Left renal pelvis (tissue), 4 donors: ENCODE measurements at places on chromosomes 2 and 18. TPM values are rescaled to one million over a fixed set of nuclear protein-coding genes. Genes with fewer than 3 reads are reported as not detected.

Gene FOXI3
- 0.20 TPM for polyA plus RNA-seq

Gene CYP1B1
- polyA plus RNA-seq: 666 TPM

Gene C2orf78
- not detected for polyA plus RNA-seq

Gene MC2R
- polyA plus RNA-seq: not detected

Gene MC5R
- 0.47 TPM for polyA plus RNA-seq

DNA sequence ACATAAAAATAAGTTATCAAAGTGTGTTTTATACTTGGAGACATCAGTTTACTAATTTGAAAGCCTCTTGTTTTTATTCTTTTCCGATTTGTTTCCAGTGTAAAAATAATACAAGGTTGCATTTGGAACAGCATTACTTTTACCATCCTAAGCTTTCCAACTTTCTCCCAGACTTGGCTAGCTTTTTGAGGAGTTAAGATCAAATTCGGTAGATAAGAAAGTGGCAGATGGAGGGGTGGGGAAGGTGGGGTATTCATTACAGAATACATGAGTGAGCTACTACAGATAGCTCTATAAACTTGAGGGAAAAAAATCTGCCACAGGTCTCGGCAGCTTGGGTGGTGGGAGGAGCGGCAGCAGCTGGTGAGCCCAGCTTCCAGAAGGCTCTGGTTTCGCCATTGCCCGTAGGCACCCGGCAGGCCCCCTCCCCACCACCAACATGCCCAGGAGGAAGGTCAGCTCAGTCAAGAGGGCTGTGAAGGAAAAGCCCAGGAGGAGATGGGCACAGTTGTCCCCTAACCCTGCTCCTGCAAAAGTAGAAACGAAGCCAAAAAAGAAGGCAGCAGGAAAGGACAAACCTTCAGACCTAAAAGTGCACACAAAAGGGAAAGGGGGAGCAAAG, 18.6 kb upstream of the RMC1 start:
- DNase-seq: no peak

DNA sequence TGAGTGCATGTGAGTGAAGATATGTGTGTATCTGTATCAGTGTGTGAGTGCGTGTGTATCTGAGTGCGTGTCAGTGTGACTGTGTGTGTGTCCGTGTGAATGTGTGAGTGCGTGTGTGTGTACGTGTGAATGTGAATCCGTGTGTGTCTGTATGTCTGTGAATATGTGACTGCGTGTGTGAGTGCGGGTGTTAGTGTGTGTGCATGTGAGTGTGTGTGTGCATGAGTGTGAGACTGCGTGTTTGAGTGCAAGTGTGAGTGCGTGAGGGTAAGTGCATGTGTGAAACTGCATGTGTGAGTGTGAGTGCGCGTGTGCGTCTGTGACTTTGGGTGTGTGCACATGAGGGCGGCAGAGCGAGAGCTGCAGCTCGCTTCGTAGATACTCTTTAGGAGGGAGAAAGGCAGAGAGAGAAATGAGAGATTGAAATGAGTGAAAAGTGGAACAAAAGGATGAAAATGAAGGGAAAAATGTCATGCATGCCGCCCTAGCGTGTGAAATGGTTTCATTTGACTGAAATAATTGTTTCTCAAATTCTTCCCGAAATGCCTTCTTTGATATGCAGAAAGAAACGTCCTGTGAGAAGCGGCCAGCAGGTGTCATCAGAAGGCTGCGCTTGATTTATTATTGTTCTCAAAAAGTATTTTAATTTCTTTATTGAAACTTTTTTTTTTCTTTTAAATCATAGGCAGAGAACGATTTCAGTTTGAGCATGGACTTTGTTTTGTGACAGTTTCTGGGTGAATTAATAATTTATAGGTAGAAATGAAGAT, 25.6 kb downstream of the ZNF407 start:
- DNase-seq: no peak

GRCh38 chr2:112583497-112584133, 794 bp upstream of the CHCHD5 start:
- no peak for DNase-seq

GRCh38 chr2:141611981-141612380, 518.8 kb downstream of the LRP1B start:
- DNase-seq: no peak

DNA sequence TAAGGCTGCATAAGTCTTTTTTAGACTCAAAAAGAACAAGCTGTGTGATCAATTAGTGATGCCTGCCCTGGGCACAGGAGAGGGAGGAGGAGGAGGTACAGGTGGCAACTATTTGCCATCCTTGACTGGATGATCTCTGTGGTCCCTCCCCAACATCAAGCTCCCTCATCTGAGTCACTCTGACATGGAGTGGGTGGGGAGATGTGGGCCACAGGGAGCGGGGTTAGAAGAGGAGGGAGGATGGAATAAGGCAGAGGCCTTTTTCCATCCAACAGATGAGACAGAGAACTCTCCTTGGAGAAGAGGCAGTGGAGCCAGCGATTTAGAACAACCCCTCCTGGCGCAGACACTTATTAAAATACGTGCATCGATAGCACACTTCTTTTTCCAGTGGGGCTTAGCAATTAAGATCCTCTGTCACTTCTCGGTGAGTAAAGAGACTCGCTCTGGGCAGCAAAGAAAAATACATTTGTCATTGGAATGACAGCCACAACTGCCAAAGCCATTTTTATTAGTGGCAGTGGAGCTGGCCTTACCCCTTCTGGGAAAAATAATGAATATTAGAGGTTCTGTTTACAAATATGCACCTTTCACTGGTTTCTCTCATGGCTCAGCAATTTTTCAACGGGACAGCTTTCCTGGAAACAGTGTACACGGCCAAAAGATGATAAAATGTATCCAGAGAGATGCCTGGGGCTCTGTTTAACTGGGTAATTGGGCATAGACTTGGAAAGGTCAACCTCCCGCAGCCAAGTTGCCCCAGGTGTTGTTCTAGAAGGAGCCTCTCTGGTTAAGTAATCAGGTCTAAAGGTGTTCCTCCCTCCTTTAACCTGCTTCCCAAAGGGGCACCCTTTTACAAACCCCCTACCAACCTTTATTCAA, 238.4 kb upstream of the CXCR4 start:
- no peak for DNase-seq

GRCh38 chr2:20934236-20934635, 109.6 kb downstream of the APOB start:
- no peak for DNase-seq

DNA sequence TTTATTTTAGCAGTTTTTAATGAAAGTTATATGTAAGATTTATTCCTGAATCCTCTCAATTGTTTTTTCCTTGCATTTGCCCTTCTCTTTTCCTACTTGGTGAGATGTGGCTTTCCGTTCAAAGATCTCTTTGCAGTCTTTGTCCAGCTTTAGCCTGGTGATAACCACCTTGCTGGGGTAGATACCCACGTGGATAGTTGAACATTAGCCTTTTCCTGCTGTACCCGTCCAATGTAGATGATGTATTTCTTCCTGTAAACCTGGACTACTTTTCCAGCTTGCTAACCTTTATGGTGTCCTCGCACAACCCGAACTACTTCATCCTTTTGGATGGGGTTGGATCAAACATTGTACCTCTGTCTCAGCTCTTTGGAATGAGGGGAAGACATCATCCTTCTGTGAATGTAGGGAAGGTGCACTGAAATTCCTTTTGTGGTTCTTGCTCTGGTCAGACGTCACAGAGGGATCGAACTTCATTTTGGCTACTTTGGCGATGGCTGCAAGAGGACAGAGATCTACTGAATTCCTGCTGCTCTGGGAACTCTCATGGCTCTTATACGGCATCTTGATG, 293.2 kb upstream of the EPAS1 start:
- no peak for DNase-seq

DNA sequence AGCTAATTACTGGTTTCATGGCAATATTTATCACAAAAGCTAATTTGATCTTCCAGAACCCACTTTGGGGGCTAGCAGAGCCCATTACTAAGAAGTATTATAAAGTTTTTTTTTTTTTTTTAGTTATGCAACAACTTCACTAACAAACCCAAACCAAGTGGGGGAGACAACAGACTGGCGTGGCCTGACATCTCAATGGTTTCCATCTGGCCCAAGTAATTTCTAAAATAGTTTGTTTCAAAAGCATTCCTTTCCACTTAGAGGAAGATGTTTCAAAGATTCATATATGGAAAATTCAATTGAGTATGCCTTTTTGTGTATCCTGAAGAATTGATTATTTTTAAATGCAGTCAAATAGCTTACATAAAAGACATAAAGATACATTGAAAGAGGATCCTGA, 367.1 kb downstream of the HRH4 start:
- no peak for DNase-seq

DNA sequence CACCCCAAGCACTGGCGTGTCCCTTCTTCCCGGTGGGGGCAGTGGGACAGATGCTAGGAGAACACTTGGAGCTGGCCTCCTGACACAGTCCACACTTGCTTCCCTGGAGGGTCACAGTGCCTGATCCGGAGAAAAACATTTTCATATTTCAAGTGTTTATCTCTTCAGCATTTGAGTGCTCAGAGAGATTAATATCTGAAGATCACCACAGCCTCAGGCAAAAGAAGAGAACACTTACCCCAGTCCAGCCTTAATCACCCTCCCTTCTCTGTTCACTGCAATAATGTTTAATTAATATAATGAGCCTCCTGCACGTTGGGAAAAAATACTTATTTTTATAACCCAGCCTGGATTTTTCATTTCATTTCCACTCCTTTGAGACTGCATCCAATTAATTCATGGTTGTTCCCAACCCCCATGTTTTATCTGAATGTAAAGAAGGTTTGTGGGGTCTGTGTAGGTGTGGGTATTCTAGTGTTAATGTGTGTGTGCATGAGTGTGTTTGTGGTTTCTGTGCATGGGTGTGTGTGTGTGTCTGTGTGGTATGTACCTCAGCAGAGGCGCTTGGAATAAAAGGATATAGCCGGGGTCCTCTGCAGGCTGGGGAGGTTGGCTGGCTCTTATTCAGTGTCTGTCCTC, 72.1 kb downstream of the NRP2 start:
- DNase-seq: no peak

GRCh38 chr2:200585730-200586643, at the start of gene AOX1:
Gene AOX1 (plus strand): TSS chr2:200586014. CDS start chr2:200586109, 95 bp downstream.
- no peak for DNase-seq

GRCh38 chr2:239412905-239413603, 12.2 kb upstream of the HDAC4 start:
- no peak for DNase-seq
